Mammary microvascular endothelial cell (primary cell): ENCODE measurements at places on chromosomes 5 and 9. TPM values are rescaled to one million over a fixed set of nuclear protein-coding genes. Genes with fewer than 3 reads are reported as not detected.

GRAMD2B gene
- total RNA-seq: 3.9 and 5.9 TPM in 2 replicates

LIX1 gene
- not detected in 2 replicates for total RNA-seq

N4BP3 gene
- total RNA-seq: 12.3 and 13.1 TPM in 2 replicates

GARNL3 gene
- 0.79 and 1.1 TPM in 2 replicates for total RNA-seq

CKMT2 gene
- 0.44 and 0.87 TPM in 2 replicates for total RNA-seq
